ENCODE measurements at places on chromosomes 13 and 19.

- no peak for DNase-seq
These were observed 2.1 kb upstream of the TUBA3C start for GRCh38 chr13:19183676-19184075.

DNA sequence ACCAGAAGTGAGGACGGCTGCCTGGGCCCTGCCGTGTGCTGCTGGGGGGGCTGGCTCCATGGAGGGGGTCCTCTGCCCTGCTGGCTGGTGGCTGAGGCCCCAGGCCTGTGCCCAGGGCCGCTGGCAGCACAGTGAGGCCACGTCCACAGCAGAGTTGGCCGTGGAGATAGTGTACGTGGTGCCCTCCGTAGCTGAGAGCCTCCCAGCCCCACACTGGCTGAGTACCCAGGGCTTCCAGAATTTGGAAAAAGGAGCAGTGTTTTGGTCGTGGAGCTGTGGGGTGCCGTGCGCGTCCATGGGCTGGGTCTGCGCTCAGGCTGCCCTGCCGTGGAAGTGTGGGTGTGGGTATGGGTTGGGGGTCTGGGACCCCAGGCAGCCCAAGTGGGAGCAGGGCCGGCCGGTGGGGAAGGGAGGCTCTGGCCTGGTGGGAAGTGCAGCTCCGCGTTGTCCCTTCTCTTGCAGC lies 5.9 kb downstream of the PTBP1 start:
- no peak for DNase-seq

DNA sequence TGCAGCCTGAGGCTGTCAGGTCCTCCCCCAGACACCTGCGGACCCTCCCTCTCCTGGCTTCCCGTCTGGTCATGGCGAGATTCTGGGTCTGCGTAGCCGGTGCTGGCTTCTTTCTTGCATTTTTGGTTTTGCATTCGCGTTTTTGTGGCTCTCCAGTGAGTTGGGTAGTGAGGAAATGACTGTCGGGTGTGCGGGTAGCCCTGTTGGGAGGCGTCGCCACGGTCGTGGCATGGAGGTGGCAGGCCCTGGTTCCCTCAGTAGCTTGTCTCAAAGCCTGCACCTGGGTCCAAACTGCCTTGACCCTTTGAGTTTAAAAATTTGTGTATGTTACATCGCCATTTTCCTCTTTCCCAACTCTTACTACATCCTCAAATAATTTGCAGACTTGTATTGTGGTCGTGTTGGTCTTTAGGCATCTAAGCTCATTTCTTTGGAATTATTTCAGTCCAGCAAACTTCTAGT lies 344 bp downstream of the NHLRC3 start:
- DNase-seq: no peak

- DNase-seq: no peak
These were observed 4.9 kb upstream of the C2CD4C start for GRCh38 chr19:413756-414420.

GRCh38 chr19:32773126-32773525 lies 53.6 kb downstream of the TDRD12 start:
- peak; percentile 28 for DNase-seq

GRCh38 chr19:5112681-5113575 lies 144.0 kb downstream of the KDM4B start:
- DNase-seq: peak; percentile 24

DNA sequence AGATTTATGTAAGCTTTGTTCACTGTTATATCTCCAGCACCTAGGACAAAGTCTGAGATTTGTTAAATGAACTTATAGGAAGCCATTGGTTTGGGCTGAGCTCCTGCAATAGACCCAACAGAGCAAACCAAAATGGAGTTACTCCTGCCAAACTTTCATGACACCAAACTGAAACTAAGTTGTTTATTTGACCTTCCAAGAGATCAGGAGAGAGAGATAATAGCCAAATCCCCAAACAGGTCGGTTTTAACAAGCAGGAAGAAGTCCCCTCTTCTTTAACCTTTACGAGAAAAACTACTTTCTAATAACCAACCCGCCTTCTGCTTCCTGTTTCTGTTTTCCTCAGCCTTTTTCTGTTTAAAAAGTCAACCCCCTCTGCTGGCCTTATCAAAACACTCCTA lies 54.9 kb upstream of the ATP12A start:
- no peak for DNase-seq

DNA sequence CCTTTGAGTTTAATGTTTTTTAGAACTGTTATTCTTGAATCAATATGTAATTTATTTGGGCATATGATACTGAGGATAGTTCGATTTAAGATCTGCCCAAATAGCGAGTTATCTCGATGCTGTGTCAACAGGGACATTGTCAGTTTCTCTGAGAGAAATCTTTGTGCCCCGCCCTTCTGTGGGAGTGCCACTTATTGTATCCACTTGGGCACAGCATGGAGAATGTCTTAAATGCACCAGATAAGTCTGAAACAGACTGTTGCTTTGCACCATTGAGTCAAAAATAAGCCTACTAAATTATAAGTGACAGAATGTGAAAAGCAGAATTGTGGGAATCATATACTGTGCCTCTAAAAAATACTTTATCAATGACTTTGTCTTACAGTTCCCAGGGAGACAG lies 45.6 kb downstream of the RNASEH2B start:
- DNase-seq: no peak

DNA sequence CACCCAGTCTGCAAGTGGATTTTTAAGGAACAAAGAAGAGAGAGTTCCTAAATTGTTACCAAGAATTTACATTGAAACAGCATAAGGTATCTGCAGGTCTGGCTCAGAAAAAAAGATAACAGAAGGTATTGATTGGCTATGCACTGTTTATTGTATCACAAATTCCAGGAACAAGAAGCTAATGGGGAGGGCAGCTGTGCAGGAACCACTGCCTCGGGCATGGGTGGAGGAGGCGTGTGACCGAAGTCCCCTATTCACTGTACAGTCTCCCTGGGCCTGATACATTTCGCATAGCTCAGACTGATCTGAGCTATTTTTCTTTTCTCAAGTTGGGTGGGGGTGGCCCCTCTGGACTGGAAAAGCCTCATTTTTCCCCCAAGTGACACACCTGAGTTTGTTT lies 11.7 kb downstream of the NECTIN2 start:
- DNase-seq: no peak

DNA sequence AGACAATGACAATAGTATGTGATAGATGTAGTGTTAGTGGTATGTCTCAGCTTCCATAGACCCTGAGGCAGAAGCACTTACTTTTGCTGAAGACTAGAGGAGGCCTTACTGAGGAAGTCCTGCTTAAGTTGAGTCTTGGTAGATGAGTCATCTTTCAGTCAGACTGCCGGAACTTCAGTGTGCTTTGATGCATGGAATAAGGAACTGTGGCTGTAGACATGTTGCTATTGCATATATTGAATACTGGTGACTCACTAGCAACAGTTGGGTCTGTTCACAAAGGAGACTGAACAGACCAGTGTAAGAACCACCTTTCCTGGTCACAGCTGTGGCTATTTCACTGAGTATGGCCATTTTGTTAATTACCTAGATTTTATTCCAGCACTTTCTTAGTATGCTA lies 1000.6 kb downstream of the OLFM4 start:
- DNase-seq: no peak

GRCh38 chr13:108031865-108032264 lies 183.5 kb downstream of the LIG4 start:
- DNase-seq: no peak

DNA sequence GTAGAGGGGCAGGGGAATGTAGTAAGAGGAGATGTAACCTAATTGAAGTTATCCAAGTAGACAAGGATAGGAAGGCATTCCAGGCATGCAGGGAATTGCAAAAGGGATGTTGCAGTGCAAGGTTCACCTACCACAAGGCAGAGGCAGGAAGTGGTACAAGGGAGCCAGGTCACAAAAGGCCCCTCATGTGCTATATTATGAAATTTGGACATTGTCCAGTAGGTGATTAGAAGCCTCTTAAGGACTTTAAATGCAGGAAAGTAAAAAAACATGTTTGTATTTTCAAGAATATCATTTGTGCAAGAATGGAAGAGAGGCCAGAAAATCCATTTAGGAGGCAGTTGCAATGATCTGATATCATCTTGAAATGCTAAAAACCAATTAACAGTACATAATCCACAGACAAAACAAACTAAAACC lies 111.4 kb downstream of the FRY start:
- DNase-seq: peak; percentile 25

DNA sequence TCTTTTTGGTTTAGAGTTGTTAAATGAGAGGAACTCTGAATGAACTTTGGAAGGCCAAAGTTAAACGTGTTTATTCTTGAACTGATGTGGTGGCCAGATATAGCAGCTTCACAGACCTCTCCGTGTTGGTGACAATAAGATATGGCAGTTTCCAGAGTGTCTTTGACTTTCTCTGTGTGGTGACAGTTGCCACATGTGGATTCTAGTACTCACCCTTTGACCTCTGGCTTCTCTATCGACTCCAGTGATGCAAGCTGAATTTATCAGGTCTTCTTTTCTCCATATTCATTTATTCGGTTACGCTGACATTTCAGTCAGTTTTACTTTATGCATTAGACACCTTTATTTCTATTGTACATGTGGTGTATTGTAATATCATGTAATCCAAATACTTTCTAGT lies 1469.5 kb downstream of the SLITRK1 start:
- no peak for DNase-seq

DNA sequence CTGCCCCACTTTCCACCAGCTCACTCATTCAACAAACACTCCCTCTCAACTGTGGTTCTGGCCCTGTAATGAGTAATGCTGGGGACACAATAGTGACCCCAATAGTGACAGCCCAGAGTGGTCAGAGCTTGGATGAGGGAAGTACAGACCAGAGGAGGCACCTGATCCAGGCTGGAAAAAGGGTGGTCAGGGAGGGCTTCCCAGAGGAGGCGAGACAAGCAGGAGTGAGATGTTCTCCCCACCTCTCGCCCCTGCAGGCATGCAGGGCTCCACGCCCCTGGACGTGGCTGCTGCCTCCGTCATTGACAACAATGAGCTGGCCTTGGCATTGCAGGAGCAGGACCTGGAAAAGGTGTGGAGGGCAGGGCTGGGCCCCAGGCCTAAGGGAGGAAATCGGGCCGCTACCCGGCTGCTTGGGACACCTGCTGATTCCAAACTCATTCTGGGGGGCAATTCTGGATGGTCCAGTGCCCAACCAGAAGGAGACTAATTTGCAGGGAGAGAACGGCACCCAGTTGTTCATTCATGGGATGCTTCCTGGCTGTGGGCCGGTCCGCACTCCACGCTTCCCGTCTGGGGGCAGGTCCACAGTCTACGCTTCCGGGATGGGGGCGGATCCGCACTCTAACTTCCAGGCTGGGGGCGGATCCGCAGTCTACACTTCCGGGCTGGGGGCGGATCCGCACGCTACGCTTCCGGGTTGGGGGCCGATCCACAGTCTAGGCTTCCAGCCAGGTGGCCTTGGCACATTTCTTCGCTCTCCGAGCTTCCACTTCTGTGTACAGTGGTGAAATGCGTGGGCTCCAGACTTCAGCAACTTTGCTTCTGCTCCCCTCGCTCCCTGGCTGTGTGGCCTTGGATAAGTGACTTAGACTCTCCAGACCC lies 63.4 kb downstream of the RYR1 start:
- DNase-seq: no peak

GRCh38 chr19:12788682-12789097 lies 2.6 kb upstream of the JUNB start:
- no peak for DNase-seq

Data from HFFc6 (cell line).